CD4-positive, alpha-beta T cell treated with Interferon gamma for 1 hour (primary cell): ENCODE measurements at places on chromosomes 3 and 15.

DNA sequence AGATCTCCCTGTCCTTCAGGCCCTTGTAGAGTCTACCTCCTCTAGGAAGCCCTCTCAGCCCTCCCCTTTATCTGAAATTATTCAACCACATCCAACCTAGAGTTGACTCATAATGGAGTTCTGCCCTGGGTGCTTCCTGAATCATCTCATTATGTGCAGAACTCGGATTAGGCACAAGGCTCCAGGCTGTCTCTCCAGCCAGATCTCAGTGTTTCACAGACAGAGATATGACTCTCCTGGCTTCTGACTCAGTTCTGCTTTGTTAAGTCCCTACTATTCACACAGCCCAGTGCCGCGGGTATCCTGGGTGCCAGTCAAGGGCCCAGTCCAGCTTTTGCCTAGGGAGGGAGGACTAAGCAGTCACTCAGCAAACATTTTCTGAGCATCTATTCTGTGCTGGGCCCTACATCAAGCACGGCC lies 9.3 kb downstream of the STRA6 start:
- DNase-seq = no peak

DNA sequence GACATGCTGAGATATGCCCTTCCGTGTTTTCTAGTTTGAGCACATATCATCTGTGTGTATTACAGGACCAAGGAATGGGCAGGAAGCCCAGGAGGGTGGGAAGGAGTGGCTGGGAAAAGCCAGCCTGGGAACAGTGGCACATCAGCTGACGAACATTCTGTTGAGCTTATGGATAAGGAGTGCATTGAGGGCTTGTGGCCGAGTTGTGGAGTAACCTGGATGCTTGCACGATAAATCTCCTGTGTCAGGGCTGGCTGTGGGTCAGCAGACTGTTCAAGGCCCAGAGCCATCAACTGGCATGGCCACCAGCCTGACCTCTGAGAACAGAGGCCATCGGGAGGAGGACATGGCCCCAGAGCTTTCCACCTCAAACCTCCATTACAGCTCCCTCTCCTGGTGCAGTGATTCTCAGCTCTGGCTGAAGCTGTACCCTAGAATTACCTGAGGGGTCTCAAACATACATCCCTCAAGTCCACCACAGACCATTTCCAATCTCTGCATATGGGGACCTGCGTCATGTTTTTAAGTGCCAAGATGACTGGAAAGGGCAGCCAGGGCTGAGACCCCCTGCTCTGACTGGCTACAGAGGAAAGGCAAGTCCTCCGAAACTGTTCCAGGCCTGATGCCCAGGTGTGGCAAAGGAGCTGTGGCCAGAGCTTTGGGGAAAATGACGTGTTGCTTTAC lies 4.8 kb upstream of the VILL start:
- no peak for DNase-seq

DNA sequence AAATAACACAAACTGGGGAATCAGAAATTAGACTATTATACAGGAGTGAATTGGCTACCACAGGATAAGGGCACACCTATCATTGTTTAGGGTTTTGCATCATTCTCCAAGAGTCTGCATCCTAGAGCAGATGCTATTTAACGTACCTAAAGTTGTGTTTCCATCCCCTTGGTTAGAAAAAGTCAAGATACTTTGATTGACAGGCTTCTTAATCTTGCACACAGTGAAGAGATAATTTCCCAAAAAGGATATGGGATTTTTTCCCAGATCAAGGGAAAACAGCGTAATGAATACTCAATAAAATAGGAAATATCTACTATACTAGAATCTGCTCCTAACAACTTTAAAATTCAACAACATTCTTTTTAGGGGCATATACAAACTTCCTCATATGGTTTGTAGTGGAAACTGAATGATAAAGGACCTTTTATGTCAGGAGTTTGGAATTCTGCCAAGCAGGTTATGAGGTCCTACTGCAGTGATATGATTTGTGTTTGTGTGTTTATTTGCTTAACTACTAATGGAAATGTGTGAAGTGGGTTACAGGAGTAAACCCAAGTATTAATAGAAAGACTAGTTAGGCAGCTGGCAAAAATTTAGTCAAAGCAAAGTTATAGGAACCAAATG lies 124.1 kb upstream of the MME start:
- no peak for DNase-seq

- no peak for DNase-seq
Measured at GRCh38 chr3:59968513-59969045, 918.8 kb upstream of the CFAP20DC start.

DNA sequence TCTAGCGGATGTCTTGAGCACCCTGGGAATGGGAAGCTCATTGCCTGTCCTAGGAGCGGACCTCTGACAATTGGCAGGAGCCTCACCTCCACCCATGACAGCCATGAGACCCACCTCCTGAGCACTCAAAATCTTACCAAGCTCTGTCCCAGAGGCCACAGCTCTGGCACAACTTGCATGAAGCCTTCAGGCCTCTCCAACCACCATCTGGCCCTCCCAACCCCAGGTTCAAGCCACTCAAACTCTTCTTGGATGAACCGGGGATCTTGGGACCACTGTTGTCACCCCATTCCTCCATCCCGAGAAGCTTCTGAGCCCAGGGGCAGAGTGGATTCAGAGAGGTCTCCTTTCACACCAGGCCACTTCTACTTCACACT lies 1.5 kb downstream of the VIPR1 start:
- DNase-seq = no peak

- DNase-seq = no peak
Measured at GRCh38 chr3:98014268-98014585, 20.9 kb downstream of the GABRR3 start.

DNA sequence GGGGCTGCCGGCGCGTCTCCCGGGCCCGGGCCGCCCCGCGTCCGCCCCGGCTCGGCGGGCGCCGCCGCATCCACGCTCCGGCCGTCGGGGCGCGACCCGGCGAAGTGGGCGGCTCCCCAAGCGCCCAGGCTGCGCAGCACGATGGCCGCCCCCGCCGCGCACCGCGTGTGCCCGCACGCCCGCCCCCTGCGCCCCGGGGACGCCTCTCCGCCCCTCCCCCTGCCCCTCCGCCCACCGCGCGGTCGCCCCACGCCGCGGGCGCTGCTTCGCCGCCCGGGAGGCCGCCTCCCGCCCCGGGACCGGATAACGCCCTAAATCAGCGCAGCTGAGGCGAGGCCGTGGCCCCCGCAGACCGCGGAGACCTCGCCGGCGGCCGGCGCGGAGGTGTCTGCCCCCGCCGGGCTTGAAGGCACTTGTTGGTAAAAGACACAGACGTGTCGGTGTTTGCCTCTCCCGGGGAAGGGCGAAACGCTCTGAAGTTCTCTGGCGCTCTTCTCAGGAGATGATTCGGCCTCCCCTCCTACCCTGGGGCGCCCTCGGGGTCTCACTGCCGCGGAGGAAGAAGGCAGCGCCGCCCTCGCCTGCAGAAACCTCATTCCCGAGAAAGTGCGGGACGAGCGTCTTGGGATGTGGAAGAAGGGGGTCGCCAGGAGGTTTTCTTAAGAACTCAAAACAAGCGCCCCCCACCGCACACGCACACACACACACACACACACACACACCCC lies at the start of gene BNC1:
Gene BNC1, minus strand, starts transcription at position 106 of the 725 bp plus-strand sequence. Its CDS starts 36 bp downstream, at position 70.
- no peak for DNase-seq

DNA sequence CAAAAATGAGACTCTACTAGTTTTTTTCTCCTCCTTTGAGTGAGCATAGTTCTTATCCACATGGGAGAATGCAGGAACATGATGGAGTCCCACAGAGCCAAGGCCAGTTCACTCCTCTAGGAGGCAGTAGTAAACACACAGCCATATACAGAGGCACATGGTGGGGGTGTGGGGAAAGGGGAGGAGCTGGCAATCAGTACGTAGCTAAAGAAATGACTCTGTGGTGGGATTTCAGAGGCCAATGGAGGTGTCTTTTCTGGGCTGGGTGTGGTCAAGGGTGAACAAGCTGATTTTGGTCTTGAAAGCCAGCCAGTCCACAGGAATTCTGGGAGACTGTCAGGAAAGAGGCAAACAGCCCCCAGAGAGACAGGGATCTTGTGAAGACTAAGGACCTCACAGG lies 6.6 kb upstream of the RAB11A start:
- DNase-seq = peak; percentile 57

- DNase-seq = no peak
Measured at GRCh38 chr15:55707518-55707917, 35.4 kb downstream of the PRTG start.

- DNase-seq = no peak
Measured at GRCh38 chr3:78990156-78990555, 777.6 kb downstream of the ROBO1 start.

- no peak for DNase-seq
Measured at GRCh38 chr3:184145111-184145524, 10.0 kb downstream of the EIF2B5 start.

- DNase-seq = no peak
Measured at GRCh38 chr15:57156210-57156884, 220.0 kb upstream of the CGNL1 start.

- DNase-seq = no peak
Measured at GRCh38 chr15:101250873-101251829, 697 bp downstream of the CHSY1 start.

DNA sequence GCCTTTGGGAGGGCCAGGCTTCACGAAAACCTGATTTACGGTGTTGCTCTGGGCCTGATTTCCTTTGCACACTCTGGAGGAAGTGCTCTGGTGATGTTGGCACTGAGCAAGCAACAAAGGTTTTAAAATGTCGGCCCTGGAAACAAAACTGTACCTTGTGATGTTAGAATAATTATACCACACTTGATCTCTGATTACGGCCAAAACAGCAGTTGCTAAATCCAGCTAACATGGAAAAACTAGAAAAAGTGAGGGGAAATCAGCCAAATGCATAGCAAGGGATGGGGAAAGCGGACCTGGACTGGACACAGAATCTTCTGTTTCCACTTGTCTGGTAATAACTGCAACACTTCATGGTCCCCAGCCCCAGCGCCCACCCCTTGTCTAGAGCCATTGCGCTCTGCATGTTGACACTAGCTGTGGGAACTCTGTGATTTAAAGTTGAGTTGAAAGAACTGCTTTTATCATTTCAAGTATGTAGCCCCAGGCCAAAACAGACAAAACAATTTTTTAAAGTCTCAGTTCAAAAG lies 120.1 kb downstream of the VGLL4 start:
- DNase-seq = no peak

DNA sequence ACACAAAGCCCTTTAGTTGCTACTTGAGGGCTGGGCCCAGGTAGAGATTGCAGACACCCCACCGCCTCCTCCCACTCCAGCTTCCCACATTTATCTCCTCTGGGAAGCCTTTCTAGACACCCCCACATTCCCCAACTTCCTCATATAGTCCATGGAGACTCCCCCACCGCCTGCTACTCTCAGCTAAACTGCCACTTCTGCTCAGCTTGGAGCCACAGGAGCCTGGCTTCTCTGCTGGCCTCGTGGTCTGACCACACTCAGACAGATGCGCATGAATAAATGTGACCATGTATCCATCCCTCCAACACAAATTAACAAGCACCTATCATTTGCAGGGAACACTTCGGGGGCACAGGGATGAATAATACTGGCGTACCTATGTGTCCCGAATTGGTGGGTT lies 10.5 kb upstream of the ACSBG1 start:
- no peak for DNase-seq

DNA sequence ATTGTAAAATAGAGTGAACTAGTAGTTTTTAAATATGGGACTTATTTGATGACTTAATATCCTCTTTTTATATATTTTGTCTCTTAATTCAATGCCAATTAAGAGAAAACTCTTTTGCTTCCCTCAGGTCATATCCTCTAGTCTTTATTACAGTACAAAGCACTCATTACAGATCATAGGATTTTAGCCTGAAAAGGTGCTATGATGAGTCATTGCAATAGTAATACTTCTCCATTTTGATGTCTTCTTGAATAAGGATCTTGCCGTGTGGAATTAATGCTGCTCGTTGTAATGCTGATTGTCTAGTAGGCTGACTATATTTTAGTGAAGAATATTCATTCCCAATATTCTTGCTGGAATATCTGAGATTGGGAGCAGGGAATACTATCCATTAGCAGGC lies 612.2 kb upstream of the GOLIM4 start:
- DNase-seq = no peak

GRCh38 chr3:122892118-122892960 lies 97.5 kb downstream of the SLC49A4 start:
- DNase-seq = no peak
